Fibroblast of skin of abdomen (primary cell): ENCODE measurements at places on chromosomes 5 and 9.

DNA sequence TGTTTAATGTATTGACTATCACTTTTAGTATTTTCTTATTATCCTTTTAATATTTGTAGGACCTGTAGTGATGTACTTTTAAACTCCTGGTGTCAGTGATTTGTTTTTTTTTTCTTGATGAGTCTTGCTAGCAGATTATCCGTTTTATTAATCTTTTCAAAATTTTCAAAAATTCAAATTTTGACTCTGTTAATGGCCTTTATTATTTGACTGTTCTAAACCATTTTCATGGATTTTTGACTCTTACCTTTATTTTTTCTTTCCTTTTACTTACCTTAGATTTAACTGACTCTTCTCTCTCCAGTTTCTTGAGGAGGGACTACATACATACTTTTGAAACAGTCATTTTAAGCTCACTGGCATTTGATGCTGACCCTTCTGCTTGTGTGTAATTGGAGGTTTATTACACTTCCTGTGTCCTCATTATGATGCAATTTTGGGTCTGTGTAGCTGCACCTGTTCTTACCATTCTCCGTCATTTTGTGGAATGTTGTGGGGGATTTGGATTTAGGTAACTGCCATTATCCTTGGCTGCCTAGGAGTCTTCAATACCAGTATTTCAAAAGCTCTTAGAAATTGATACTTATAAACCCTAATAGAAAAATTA is 32.0 kb upstream of the EXOC3 start:
- DNase-seq: no peak

GRCh38 chr9:34069831-34070230 is 21.1 kb upstream of the UBAP2 start:
- no peak for DNase-seq

DNA sequence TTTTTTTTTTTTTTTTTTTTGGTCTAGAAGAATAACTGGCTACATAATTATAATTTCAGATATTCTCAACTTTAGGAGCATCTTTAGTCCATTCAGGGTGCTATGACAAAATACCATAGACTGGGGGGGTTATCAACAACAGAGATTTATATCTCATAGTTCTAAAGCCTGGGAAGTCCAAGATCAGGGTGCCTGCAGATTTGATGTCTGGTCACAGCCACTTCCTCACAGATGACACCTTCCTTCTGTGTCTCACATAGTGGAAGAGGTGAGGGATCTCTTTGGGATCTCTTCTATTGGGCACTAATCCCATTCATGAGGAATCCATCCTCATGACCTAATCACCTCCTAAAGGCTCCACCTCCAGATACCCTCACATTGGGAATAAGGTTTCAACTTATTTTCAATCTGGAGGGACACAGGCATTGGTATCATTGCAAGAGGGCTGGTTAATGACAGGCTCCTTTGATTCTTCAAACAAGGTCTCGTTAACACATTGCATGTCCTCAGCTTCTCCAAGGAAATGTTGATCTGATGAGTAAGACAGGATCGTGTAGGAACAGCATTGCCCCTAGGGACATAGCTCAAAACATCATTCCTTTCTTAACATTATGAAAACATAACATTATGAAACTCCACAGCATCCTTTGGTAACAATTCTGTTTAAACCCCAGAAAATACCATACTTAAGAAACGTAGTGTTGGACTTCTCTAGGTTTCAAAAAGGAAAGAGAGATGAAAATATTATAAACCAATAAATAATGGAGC is 372.4 kb downstream of the SEMA5A start:
- DNase-seq: peak; percentile 68

GRCh38 chr9:92119586-92119985 is 4.4 kb upstream of the SPTLC1 start:
- no peak for DNase-seq

DNA sequence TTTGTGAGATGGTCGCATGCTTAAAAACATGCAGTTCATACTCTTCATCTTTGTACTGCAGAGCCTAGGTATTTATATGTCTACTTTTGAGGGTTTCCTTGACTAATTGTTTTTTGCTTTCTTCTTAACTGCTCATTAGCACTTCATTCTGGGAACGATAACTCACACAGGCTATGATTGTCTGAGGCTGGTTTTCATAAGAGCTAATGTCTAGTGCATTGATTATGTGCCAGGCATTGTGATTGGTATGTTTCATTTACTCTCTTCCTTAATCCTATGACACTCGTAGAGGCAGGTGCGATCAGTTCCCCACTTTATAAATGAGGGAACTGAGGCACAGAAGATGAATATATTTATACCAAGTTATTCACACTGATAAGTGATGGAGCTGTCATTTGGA is 93.6 kb downstream of the INSYN2B start:
- no peak for DNase-seq

- DNase-seq: no peak
These were observed 138.2 kb upstream of the ARRDC3 start for GRCh38 chr5:91521334-91521733.

DNA sequence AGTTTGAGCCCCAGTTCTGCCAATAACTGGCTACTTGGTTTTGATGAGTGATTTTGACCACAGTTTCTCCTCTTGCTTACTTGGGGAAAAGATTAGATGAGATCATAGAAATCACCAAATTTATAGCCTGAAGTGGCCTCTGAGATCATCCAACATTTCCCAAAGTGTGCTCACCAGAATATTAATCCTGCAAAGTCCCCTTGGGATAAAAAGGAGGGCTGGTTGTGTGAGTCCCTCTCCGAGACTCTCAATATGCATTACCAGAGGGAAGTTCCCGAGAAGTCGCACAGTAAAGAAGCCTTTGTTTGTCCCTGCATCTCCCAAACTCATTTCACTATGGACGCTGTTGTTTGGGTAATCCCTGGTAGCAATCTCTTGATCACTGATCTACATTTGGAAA is 88.4 kb upstream of the ADRA1B start:
- no peak for DNase-seq

DNA sequence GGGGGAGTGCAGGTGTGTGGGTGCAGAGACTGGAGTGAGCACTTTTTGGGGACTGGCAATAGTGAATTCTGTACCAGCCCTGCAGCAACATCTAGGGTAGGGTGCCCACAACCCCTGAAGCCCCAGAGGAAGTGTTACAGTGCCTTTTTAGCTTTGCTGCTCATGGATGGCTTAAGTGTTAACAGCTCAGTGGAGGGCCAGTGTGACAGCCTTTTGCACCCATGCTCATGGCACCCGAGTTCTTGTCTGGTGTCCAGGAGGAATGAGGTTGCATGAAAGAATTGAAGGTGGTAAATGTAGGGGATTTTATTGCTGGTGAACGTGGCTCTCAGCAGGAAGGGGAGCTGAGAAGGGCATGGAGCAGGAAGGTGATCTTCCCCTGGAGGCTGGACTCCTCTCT is 107.3 kb downstream of the MRPL36 start:
- DNase-seq: no peak

DNA sequence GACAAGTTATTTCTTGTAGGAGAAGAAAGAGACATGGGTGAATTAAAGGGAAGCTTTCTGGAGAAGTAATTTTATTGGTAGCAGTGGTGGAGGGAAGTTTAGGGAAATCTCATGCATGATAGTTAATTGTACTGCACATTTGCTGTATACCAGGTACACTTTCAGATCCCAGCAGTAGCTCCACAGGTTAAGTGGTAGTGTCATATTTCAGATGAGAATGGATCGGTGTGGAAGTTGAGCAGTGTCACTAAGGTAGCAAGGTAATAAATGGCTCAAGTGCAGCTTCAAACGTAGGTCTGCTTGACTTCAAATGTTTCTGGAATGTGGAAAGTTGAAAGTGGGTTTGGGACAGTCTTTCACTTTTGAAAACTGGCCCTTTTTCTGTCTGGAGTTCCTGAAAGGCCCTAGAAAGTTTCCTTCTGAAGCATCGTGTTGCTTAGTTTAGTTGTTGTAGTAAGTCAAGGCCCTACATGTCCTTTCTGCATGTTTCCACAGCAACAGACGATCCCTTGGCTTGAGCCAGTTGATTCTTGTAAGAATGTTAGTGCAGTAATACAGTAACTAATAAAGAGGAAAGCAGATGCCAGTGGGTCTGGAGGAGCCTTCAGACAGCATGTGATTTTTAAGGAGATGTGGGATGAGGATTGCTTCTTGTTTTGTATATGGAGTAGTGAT is 3.7 kb downstream of the CLTA start:
- DNase-seq: no peak

DNA sequence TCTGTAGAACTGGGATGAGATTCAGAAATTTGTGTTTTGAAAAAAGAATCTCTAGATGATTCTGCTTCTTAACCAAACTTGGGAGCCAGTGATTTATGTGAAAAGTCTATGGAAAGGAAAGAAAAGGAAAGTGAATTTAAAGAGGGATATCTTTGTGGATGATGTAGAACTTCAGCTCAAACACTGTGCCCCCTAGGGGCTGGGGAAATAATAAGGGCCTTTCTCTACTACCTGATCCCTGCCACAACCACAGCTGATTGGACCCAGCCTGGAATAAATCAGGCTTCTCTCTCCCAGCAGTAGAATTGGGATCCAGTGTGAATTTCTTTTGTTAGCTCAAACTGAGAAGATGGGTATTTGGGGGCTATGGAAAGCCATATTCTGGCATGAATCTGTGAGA is 155.0 kb downstream of the PRELID2 start:
- no peak for DNase-seq
